ENCODE measurements at places on chromosomes 3 and 15.
A peak's percentile ranks its signal among the peaks of the same experiment; 100 is the strongest.

DNA sequence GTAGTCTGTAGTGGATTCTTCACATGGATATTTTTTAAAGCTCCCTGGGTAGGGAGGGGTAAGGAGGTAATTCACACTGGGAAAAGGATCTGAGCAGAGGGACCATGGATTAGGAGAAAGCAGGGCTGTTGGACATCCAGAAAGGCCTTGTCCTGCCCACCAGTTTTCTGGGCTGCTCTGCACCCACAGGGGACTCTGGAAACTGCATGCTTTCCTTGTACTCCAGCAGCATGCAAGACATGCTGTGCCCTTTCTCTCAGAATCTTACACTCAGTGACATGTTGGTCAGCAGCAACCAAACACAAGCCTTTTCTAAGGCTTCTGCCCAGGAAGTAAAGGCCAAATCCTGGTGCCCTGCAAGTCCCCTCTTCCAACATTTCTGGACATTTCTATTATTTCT, 2.5 kb upstream of the FBN1 start:
- DNase-seq = no peak

- DNase-seq = no peak
Measured at GRCh38 chr3:140170612-140171011, 235.6 kb downstream of the CLSTN2 start.

DNA sequence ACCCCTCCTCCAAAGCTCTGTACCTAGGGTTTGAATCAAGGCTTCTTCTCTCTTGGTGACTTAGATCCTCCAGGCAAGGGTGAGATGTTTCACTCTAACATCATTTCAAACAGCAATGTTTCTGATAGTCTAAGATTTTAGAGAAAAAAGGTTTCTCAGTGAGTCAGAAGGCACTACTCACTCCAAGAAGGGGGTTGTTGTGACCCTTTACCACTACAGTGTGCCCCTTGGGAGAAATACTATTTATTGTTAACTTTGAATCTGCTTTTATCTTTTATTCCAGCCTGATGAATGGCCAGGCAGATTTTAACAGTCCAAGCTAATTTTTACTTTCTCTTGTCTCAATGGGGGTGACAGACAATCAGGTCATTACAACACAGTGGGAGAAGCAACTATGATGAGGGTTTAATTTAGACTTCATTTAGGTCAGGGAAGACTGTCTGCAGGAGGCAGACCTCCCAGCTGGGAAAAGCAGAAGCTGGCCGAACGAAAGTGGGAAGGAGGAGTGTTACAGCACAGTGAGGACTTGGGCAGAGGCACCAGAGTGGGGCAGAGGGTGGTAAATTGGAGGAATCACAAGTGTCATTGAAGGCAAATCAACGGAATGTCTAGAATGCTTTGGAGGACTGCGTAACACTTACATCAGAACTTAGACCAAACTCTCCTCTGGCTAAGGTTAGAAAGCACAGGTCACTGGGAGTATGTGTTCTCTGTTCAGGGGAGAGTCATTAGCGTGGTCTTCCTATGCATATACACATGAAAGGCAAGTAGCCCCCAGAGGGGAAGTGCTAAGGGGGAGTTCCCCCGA, 21.2 kb downstream of the ZNF860 start:
- DNase-seq = no peak

DNA sequence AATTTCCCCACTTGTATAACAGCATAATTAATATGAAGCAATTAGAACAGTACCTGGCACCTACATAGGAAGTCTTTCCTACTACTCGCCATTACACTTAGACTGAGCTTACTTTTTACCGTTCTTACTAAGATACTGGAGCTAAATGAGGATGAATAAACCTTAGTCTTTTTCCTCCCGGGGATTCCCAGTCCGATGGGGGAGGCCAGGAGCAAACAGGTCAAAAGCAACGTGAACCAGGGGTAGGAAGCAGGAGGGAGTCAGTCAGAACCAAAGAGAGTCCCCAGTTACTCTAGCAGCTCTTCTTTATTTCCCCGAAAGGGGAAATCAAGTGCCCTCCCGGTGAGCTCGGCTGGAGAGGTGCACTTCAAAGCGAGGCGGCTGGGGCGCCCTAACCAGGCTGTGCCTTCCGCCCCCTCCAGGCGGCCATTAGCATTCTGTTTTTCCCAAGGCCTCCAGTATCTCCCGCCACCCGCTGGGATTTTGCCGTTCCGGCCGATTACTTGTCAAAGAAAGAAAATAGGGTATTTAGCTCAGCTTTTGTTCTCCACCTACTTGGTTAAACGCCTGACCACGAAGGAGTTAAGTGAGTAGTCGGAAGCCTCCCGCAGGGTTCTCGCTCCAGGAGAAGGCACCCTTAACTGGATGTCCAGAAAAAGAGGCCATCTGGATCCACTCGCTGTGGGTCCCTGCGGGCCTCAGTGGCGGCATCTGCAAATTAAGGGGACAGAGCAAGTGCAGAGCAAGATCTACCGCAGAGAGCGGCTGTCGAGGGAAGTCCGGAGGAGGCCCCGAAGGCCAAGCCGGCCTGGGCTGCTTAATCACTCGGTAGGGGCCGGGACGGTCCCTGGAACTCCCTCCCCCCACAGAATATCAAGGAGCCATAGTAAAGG, 6.3 kb upstream of the EOMES start:
- DNase-seq = no peak

- no peak for DNase-seq
Measured at GRCh38 chr3:48240000-48240963, 622 bp upstream of the ZNF589 start.

GRCh38 chr15:78641102-78641748, at the start of gene CHRNB4:
Gene CHRNB4, minus strand, starts transcription at chr15:78641210. Its CDS starts 77 bp downstream, at chr15:78641133.
- no peak for DNase-seq

GRCh38 chr3:196049653-196050052, 32.2 kb downstream of the TFRC start:
- no peak for DNase-seq

DNA sequence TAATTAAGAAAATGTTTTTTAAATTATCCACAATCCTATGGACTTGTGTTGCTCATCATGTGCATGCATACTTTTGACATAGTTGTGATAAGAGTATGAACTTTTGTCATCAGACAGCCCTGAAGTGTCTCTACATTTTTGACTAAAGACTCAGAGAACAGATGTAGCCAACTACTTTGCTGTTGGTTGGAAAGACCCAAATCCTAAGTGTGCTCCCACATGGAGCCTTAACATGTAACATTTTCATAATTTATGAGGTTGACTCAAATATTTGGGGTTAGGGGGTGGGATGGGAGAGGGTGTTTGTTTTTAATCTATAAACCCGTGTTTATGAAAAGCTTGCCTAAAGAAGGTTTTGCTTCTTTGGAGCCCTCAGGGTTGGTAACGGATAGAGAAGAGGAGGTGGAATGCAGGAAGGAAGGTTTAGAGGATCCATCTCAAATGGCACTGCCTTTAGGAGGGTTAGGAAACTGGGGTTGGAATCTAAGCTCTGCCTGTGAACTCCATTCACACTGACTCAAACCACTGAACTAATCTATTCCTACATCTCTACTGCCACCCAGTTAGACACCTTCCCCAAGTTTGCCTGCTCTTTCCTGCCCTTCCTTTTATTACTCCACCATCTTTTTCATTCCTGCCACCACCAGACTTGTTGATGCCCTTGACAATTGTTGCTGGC, 3.7 kb downstream of the BOC start:
- DNase-seq = no peak

DNA sequence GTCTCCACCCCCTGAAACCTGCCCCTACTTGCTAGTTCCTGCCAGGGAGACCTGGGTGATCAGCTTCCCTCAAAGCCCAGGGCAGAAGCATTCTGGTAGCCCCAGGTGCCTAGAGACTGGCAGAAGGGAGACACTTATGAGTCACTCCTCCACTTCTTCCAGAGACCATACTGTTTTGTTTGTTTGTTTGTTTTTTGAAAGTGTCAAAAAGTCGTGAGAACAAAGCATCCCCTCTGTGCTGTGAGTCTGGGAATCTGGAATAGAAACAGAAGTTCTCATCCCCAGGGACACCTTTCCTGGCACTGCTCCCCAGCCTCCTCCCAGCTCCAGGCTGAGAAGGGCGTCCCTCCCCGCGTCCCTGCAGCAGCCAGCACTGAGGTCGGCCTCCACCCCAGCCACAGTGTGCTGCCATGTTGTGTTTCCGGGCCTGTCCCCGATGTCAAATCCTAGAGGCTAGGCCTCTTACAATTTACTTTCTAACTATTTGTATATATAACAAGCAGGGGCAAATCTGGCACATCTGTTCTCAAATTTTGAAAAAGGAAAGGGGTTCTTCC, 573.0 kb downstream of the RBMS3 start:
- DNase-seq = no peak

GRCh38 chr15:57561041-57561711, 30.5 kb upstream of the MYZAP start:
- peak; percentile 77 for DNase-seq

DNA sequence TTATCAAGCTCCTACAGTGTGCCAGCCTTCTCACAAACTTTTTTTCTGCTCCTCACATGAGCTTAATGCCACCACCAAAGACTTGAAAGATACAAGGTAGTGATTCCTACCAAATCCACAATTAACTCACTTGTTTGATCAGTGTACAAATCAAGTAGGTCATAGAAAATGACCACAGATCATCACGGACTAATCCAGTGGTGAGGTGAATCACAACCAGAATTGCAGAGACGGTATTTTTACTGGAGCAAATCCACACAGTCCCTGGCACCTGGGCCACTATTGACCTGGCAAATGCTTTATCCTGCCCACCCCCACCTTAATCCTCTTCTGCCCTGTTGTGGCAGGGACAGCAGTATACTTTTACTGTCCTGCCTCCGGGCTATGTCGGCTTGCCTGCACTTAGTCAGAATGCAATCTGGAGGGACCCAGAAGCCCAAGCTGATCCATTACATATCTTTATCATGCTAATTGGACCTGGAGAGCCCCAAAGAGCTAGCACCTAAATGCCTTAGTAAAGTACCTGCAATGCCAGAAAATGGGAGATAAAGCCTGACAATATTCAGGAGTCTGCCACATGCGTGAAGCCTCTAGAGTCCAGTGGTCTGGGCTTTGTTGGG, 83.9 kb upstream of the CDV3 start:
- no peak for DNase-seq

GRCh38 chr3:125003369-125003853, 52.4 kb downstream of the HEG1 start:
- DNase-seq = peak; percentile 69

DNA sequence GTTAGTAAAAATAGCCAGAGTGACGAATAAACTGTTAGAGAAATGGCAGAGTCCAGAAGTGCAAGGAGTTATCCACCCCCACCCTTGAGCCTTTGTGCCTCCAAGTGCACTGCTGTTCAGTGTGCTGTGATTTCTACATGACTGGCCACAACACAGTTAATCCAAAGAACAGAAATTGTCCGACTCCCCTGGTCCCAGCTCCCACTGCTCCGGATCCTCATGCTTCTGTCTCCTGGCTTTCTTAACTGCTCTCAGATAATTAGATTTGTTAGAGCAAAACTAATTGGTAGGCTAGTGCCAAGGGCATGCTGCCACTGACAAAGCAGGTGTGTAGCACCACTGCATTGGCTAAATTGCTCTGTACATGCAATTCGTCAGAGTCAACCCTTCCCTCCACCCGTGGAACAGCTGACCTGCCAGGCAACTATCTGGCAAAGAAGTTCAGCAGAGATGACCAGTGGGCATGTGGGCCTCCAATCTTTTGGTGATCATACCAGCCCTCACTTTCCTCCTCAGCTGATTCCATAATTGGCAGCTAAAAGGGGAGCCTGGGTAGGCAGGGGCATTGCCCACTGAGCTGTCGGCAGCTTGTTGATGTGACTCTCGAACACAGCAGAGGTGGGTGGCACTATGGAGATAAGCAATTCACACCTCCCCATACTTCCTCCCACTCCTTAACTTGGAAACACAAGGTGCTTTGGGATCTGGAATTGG, 18.9 kb upstream of the ACAP2 start:
- no peak for DNase-seq

GRCh38 chr3:127172781-127173515, 20.0 kb upstream of the PRR23E start:
- DNase-seq = no peak

DNA sequence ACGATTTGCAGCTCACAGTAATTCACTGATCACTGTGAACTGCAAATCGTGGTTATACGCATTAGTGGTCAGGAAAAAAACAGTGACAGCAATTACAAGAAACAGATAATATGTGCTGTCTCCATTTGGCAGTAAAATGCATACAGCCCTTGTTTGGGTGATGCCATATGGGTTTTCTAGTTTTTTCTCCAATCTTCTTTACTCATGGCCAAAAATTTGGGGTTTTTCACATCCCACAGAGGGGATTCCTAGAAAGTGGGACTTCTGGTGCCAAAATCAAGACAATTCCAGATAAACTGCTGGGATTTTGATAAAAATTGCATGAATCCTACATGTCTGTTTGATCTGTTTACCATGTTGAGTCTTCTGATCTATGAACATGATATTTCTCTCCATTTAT, 15.6 kb downstream of the NDN start:
- no peak for DNase-seq

GRCh38 chr3:104763007-104763406, 603.7 kb upstream of the ALCAM start:
- DNase-seq = no peak

DNA sequence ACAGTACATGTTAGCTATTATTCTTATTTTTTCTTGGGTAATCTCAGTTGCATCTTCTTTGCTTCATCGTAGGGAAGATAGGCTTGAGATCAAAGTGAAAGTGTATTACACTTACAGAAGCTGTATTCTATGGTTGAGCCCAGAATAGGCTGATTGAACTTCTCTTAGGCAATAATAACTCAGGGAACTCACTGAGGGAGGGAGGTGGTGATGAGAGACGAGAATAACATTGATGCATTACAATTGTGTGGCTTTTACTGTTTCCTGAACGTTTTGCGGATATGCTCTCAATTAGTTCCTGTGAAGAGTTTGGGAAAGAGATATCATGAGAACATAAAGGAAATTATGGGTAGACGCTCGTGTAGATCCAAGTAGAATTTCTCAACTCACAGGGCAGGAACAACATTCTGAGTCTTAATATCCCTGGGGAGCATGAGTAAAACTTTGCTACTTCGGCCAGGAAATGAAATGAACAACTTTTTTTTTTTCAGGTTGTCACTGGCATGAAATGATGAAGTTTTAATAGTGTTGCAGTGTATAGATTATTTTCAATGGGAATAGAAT, 302.2 kb downstream of the TUSC7 start:
- DNase-seq = no peak

GRCh38 chr3:177150218-177150916, 46.9 kb downstream of the TBL1XR1 start:
- DNase-seq = no peak

DNA sequence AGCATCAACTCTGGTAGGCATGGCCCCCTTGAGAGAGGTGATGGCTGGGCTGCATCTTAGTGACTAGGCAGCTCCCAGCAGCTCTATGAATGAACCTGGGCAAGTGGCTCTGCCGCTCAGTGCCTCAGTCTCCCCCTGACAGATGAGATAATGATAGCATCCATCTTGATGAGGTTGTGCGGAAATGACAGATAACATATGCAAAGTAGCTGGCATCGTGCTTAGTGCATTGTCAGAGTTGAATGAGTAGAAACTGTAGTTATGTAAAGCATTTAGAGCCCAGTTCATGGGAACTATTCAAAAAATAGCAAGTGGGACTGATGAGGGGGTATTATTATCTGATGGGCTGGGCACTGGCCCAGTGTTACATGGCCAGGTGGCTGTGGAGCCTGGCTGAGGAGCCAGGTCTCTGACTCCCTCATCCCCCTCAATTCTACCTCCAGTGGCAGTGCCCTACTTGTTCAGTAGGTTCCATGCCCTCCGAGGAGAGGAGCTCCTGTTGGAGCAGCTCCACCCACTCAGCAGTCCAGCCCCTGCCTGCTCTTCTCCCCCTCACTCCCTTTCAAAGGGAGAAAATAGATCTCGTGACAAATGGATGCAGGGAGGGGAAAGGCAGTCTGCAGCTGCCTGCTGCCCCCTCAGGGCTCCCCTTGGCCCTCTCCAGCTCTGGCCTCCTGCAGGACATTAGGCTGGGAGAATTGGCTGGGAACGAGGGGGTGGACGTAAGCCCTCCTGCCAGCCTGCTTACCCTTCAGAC, 6.6 kb downstream of the PRKCD start:
- no peak for DNase-seq
